ENCODE measurements at places on chromosomes 11 and 22.

DNA sequence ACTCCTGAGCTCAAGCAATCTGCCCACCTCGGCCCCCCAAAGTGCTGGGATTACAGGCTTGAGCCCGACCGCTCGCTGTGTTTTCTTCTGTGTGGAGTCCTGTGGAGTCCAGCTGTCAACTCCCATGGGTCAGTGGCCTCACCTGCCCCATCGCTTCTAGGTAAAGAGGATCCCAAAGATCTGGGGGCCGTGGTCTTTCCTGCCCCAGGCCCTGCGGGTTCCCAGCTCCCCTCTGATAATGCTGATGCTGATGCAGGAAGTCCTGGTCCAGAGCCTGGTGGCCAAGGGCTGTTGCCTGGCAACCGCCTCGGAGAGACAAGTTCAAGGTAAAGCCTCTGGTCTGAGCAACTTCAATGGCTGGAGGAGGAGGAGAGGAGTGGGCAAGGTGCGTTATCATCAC lies 9.6 kb downstream of the SSTR3 start:
- DNase-seq, result no peak

DNA sequence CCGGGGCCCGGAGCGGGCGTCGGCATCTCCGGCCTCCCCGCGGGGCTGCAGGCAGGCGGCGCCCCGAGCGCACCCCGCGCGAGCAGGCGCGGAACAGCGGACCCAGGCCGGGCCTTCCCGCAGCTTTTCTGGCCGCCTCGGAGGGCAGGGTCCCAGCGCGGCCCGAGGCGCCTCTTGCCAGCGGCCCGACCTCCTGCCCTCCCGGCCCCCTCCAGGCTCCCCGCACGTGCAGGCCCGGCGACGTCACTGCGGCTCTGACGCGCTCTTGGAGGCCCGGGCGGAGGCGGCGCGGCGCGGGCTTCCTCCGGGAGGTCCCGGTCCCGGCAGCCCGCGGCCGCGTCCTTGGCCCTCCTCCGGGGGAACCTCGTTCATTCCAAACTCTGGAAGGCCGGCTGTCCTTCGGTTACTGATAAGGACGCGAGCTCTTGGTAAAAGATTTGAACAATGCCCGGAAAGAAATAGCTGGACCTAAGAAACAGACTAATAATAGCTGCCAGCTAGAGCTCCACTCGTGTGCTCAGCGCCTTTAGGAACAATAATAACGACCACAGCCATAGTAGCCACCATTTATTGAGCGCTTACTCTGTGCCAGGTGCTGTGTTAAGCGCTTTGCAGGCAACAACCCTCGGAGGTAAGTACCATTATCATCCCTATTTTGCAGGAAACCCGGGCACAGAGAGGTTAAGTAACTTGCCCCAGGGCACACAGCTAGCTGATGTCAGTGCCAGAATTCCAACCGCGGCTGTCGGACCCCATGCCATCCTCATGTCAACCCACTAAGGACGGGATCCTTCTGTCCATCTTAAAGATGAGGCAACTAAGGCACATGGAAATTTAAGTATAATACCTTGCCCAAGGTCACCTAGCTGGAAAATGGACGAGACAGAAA lies 39.1 kb upstream of the CREB3L1 start:
- peak; percentile 28 for DNase-seq

- no peak for DNase-seq
These were observed 184.9 kb upstream of the SESN3 start for GRCh38 chr11:95415837-95416304.

GRCh38 chr22:20223421-20224255 lies 44.5 kb downstream of the RTN4R start:
- DNase-seq, result no peak

GRCh38 chr11:133181066-133181465 lies 351.2 kb downstream of the OPCML start:
- no peak for DNase-seq

DNA sequence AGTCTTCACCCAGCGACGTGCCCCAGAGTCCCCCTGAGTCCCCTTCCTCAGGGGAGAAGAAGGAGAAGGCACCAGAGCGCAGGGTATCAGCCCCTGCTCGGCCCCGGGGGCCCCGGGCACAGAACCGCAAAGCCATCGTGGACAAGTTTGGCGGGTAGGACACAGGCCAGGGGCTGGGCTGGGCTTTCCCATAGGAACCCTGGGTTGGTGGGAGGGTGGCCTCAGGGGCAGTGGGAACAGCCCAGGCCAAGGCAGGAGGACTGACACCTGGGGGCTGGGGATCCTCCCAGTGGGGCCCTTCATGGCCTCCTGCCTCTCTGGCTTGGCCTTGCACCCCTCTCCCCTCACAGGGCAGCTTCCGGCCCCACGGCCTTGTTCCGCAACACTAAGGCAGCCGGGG lies 8.5 kb downstream of the SMTNL1 start:
- no peak for DNase-seq

DNA sequence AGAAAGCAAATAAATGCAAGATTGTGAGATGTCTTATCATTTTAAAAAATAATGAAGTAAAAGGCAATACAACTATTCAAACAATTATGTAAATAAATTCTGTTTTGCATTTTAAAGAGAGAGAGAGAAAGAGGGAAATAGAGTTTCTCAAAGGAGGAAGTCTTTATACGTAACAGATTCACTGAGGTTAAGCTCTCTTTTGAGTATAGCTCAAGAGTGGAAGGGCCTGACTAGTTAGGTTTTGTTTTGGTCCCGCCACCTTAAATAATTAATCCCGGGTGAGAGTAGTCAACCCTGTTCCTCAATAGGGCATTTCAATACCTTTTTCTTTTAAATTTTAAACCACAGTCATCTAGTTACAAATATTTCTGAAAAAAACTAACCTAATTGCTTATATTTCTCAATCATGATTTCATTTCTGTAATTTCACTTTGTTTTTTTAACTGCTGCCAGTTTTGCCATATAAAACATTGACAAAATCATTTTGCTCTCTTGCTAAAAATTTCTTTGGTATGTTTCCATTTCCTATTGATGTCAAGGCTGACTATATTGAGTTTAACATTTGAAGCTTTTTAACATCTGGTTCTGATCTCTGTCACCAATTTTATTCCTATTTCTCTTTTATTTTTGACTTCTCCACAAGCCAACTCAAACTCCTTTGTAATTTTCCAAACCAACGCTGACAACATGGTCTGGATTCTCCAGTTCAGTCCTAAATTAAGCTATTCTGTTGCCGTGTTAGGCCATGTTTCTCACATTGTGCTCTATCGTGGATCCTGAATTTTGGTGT lies 10.3 kb downstream of the OR10D3 start:
- DNase-seq, result no peak

DNA sequence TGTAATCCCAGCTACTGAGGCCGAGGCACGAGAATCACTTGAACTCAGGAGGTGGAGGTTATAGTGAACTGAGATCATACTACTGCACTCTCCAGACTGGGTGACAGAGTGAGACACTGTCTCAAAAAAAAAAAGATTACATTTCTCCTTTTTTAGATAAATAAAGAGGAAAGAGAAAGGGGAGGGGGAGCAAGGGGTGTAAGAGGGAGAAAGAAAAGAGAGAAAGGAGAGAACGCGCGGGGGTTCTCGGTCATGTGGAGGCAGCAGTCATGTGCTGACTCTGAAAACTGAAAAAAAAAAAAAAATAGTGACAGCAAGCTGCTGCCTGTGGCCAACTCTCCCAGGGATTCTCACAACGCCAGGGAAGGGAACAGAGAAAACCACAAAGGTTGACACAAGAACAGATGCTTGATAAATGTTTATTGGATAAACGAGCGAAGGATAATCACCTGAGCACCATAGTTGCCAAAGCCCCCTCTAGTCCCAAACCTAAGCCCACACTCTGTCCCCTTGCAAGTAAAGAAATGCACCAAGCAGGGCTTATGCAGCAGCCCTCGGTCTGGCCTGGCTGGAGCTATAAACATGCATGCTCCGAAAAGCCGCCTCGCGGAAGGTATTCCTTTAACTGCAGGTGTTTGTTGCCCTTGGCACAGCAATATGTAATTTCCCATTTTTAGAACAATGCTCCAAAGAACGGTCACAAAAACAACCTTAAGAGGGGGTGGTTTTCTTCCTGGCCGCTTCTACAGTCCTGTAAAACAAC lies 14.5 kb downstream of the SCGB1A1 start:
- no peak for DNase-seq

- DNase-seq, result no peak
These were observed 30.8 kb downstream of the MYH9 start for GRCh38 chr22:36356708-36357624.

- no peak for DNase-seq
These were observed 179.2 kb downstream of the DBX1 start for GRCh38 chr11:19980957-19981669.

DNA sequence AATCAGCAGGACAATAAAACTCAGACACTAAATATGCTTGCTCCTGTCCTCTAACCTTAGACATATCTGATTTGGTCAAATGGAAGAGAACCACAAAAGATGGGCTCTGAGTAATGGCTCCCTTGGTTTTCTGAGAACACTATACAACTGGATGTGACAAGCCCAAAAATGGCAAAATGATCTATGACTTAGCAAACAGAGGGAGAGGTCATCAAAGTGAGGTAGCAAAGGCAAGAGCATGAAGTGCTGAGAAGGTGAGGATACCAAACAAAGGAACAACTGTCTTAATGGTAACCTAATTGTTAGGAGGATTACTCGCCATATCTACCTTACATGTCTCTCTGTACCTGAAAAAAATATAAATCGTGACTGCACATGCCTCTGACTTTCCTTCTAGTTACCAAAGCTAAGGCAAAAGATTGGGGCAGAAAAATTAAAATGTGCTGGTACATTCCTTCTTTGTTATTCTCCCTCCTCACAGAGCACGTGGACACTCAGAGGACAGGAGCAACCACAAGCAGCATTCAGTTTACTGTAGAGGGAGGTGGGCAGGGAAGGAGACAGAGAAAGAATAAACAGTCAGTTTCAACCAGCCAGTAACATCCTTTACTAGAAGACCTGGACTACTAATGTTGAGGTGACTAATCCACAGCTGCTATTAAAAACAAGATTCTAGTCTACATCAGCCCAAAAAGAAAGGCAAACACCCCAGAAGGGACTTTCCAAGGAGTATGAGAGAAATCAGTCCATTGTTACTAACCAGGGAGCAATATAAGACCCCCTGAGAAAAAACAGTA lies 88.8 kb downstream of the AMBRA1 start:
- no peak for DNase-seq

- no peak for DNase-seq
These were observed 20.1 kb downstream of the TCP11L1 start for GRCh38 chr11:33059331-33060007.

- no peak for DNase-seq
These were observed 115.2 kb upstream of the TOP3B start for GRCh38 chr22:22097727-22098228.

GRCh38 chr11:75582895-75583717 lies 21.1 kb downstream of the SERPINH1 start:
- DNase-seq, result peak; percentile 21

GRCh38 chr11:66600631-66601233 lies 7.7 kb downstream of the CCS start:
- no peak for DNase-seq

DNA sequence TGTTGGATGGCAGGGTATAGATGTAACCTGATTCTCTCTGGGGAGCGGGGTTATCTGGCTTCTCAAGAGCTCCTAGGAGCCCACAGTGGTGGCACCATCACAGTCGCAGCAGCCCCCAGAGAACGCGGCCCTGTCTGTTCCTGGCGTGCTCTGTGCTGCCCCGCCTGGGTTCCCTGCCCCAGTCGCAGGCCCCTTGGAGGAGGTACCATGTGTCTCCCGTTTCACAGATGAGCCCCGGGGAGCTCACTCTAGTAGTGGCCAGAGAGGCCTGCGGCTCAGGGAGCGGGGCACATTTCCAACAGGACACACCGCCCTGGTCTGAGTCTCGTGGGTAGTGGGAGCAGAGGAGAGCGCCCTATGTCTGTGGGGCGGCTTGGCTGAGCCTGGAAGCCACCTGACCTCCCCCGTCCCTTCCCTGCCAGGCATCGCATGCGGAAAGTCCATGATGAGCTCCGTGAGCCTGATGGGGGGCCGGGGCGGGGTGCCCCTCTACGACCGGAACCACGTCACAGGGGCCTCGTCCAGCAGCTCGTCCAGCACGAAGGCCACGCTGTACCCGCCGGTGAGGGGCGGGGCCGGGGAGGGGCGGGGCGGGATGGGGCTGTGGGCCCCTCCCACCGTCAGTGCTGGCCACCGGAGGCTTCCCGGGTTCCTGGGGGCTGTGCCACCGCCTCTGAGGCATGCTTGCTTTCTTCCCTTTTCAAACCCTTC lies 21.0 kb upstream of the PPP6R3 start:
- no peak for DNase-seq

GRCh38 chr11:35168671-35169070 lies 29.7 kb downstream of the CD44 start:
- DNase-seq, result no peak

GRCh38 chr11:124582565-124582964 lies 12.8 kb downstream of the OR8A1 start:
- no peak for DNase-seq

DNA sequence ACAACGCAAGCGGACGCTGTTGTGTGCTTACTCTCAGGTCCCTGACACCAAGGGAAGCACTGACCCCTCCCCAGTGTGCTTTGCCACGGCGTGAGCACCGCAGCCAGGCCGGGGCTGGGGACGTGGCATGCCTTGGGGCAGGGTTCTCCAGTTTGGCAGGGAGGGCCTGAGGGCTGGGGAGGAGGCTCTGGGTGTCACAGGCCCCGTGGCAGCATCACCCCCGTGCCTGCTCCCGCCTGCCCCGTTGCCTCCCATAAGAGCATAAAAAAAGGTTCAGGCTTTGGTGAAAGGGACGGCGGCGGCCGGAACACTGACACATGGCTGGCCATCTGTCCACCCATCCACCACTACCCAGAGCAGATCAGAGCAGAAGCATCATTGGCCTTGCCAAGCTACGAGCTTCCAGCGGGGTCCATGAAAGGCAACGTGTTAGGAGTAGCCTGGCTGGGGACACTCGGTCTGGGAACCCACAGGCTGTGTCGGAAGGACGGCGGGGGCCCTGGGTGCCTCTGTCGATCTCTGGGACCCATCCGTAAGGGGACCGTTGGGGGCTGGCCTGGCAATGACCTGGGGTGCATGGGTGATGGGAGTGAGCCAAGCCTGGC lies 183.0 kb downstream of the IGLL1 start:
- no peak for DNase-seq

Data from CD4-positive, alpha-beta T cell treated with Interleukin-15 for 4 hours (primary cell).